SJCRH30 (cell line): ENCODE measurements at places on chromosomes 11 and 22.

- no peak for DNase-seq
Measured at GRCh38 chr11:121634889-121635288, 182.1 kb upstream of the SORL1-AS1 start.

- DNase-seq = no peak
Measured at GRCh38 chr11:117425679-117426296, 98.1 kb downstream of the CEP164 start.

GRCh38 chr11:62556875-62557631 lies 10.4 kb upstream of the AHNAK start:
- DNase-seq = no peak

- no peak for DNase-seq
Measured at GRCh38 chr11:116517077-116517476, 255.7 kb downstream of the BUD13 start.

GRCh38 chr11:15772981-15773380 lies 583.4 kb downstream of the SOX6 start:
- no peak for DNase-seq

GRCh38 chr11:62406034-62406433 lies 12.8 kb upstream of the SCGB1A1 start:
- no peak for DNase-seq

DNA sequence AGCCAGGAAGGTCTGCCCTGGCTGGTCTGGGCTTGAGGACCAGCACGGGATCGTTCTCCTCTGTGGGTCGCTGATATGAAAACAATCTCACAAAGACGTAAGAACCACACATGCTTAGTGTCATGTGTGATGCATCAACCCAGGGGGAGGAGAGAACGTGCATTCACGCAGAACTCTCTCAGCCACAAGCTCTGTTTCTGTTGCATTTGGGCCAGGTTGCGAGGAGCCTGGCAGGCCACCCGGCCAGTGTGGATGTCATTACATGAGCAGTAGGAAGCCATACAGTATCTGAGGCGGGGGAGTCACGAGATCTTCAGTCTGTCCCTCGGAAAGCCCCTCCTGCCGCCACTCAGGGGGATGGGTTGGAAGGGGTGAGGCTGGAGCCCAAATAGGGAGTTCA lies 53.1 kb upstream of the KCNQ1OT1 start:
- no peak for DNase-seq

DNA sequence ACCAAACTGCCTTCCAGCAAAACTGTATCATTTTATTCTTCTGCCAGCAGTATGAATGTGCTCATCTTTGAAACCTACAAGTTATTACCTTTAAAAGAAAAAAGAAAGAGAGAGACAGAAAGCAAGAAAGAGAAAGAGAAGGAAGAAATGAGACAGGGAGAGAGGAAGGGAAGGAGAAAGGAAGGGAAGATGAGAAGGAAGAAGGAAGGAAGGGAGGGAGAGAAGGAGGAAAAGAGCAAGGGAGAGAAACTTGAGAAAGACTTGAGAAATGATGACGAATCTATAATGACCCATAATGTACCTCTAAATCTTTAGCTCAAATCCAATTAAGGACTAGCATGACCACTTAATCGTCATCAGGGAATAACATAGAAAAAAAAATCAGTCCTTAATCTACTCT lies 11.4 kb upstream of the JAML start:
- no peak for DNase-seq

- no peak for DNase-seq
Measured at GRCh38 chr11:62116451-62116850, 7.4 kb upstream of the INCENP start.

- no peak for DNase-seq
Measured at GRCh38 chr11:12602421-12602820, 71.8 kb upstream of the TEAD1 start.

DNA sequence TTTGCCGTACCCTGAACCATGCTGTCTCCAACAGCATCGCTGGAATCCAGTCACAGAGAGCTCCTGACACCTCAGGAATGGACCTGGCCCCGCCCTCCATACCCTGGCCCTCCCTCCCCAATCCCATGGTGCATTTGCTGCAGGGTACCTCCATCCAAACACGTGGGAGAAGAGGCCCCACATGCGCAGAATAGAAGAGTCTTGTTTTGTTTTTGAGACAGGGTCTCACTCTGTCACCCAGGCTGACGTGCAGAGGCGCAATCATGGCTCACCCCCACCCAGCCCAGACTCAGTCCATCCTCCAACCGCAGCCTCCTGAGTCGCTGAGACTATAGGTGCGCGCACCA lies 2.3 kb upstream of the PNPLA2 start:
- DNase-seq = no peak

DNA sequence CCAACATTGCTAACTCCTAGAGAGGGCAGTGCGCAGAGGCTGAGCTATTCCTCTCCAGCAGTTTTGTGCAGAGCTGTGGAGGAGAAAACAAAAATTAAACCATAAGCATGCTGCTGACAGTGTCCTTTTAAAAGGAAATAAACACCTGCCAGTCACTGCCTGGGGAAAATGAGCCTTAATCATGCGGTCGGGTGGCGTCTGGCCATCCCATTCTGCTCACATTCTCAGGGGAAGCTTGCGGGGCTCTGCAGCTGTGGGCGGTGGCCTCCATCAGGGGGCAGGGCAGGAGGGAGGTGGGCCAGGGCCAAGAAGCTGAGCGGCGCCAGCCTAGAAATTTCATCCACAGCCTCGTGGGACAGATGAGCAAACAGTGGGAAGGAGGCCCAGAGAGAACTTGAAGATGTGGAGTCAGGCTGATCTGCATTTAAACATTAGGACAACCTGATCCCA lies 71.0 kb upstream of the TP53I11 start:
- DNase-seq = peak; percentile 29

- DNase-seq = no peak
Measured at GRCh38 chr11:64611869-64612646, 21.0 kb downstream of the SLC22A12 start.

DNA sequence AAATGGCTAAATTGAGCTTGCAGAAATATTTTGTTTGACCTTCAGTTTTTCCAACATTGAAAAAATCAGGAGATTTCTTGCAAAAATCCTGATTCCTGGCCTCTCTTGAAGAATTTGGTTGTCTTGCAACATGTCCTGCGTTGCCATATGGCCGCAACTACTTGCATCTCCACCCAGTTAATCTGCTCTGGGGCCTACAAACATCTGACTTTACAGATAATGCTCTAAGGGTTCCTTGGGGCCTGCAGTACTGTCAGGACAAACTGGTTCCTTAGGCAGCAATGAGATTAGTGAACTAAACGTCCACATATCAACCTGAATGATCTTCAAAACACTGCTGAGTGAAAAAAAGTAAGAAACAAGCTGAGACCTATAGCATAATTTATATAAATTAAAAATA lies 36.6 kb upstream of the FEZ1 start:
- DNase-seq = no peak

GRCh38 chr11:22510741-22511140 lies 114.9 kb downstream of the FANCF start:
- DNase-seq = no peak

GRCh38 chr11:71372693-71373657 lies 75.2 kb downstream of the DHCR7 start:
- no peak for DNase-seq

DNA sequence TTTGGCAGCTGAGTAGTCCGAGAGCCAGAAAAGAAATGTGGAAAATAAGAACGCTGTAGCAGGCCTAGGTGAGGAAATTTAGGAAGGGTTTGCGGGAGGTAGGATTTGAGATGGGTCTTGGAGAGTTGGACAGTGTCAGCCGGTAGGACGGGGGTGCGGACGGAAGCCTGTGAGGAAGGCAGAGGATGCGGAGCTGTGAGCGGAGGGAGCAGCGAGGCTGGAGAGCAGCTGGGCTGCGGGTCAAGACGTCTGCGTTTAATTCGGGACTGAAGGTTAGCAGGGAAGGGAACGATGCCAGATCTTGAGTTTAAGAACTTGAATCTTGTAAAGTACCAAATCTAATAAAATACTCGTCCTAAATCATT lies 669 bp upstream of the TIGD3 start:
- no peak for DNase-seq

GRCh38 chr11:11081288-11081687 lies 223.4 kb upstream of the ZBED5 start:
- no peak for DNase-seq

DNA sequence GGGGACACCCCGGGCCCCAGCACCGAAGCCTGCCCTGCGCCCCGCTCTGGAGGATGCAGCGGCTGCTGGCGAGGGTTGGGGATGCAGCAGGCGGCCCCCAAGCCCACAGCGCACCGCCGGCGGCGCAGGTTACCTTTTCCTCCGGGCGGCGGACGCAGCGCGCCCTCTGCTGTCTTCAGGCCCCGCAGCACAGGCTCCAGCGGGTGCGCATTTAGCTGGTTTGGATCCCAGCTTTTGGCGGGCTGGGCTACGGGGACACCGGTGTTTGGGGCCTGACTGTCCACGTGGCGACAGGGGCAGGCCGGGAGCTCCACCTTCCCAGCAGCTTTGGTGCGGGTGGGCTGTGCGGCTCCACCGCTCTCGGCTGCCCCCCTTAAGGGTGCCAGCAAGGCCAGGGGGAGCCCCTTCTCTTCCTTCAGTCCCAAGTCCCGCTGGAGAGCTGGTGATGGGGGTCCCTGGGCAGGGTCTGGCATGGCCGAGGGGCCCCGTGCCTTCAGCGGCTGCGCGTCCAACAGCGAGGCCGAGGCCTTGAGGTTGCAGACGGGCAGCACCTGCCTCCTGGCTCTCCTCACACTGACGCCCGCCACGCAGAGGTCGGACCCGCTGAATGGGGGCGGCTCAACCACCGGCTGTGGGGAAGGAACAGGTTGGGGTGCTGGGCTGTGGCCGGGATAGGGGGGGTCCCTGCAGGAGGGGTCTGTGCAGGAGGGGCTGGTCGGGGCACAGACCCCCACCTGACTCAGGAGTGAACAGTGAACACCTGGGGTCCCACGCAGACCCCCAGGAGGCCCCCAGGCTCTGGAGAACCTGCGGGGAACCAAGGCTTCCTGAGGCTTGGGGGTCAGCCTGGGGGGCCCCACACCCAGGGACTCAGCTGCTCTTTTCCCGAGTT lies 18.0 kb upstream of the IL17REL start:
- peak; percentile 23 for DNase-seq

DNA sequence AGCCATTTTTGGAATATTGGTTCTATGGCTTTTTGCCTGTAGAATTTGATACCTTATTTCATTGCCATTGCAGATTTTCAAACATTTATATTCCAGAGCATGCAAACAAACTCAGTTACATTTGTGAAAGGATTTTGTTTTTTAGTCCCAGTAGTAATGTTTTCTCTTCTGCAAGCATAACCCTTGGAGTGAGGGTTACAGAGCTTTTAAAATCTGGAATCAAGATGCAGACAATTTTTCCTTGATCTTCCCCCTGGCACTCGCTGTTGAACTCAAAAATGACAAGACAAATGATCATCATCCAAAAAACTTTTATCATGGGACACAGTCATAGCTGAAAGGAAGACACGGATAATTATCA lies 20.8 kb downstream of the BBOX1 start:
- DNase-seq = no peak

- no peak for DNase-seq
Measured at GRCh38 chr22:49312601-49313000, 515.1 kb downstream of the BRD1 start.

DNA sequence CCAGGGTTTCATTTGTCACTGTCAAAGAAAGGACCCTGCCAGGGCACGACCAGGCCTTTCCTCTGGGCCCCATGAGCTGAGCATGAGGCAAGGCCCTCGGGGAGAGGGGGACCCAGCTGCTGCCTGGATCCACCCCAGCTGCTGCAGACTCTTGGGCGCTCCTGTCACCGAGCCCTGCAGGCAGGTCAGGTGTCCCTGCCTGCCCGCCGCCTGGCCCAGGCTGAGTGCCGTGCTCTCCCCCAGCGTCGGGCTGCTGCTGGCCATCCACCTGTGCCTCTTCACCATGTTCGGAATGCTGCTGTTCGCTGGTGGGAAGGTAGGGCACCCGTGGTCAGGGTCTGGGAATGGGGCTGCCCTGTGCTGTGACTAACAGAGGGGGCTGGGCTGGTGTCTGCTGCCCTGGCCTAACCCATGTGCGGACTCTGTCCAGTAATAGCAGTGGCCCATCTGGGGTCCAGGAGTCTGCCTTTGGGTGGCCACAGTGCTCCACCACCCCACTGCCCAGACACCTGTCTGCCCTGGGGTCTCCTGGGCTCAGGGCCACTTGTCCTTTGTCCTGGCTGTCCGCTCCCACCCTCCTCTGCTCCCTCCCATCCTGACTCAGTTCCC lies 15.0 kb downstream of the TPCN2 start:
- no peak for DNase-seq

DNA sequence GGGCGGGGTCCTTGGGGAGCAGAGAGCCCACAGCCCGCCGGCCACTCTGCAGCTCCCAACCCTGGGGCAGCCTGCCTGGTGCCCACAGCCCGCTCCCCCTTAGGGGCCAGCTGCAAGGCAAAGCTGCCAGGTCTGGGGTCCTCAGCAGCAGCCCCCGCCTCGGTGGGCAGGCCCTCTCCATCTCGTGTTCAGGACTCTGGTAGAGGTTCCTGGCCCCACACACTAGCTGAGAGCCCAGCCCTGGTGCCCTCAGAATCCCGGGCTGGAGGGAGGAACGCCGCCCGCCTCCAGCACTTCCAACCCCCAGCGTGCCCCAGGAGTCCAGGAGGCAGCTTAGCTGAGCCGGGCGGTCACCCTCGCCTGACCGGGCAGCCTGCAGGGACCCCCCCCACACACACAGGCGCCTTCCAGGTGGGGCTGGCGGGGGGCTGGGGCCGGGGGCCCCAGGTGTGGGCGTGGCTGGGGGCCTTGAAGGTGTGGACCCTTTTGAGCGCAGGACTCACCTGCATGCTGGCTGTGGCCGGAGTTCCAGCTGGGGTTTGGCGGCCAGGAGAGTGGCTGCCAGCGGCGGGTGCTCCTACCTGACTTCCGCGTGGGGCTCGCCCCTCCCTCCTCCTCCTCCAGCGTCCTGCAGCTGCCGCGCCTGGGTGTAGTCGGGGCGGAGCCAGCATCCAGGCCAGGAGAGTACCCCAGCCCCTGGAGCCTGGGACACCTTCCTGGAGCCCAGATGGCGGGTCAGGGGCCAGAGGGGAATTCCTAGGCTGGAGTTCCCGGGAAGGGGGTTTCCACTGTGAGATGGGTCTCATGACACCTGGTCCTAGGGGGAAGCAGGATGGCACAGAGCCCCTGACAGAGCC lies at the start of gene ANO9:
TSS of gene ANO9 (minus strand) at position 594 of the 857 bp plus-strand sequence. CDS start at position 509, 85 bp downstream.
- peak; percentile 58 for DNase-seq

- peak; percentile 49 for DNase-seq
Measured at GRCh38 chr11:99098751-99099150, 78.0 kb downstream of the CNTN5 start.

- DNase-seq = no peak
Measured at GRCh38 chr11:5234381-5234834, at the start of gene HBD. Gene HBD (minus strand): TSS chr11:5234483. CDS start chr11:5234433, 50 bp downstream.

- DNase-seq = peak; percentile 81
Measured at GRCh38 chr22:44869196-44869595, 116.8 kb downstream of the ARHGAP8 start.

- no peak for DNase-seq
Measured at GRCh38 chr11:117183724-117184349, 5.3 kb downstream of the SIDT2 start.

GRCh38 chr22:41983513-41984405 lies 14.5 kb downstream of the SEPTIN3 start:
- no peak for DNase-seq
